ENCODE measurements at places on chromosomes 6 and 20.

- DNase-seq: no peak
Measured at GRCh38 chr6:40966860-40967259, 72.2 kb downstream of the UNC5CL start.

DNA sequence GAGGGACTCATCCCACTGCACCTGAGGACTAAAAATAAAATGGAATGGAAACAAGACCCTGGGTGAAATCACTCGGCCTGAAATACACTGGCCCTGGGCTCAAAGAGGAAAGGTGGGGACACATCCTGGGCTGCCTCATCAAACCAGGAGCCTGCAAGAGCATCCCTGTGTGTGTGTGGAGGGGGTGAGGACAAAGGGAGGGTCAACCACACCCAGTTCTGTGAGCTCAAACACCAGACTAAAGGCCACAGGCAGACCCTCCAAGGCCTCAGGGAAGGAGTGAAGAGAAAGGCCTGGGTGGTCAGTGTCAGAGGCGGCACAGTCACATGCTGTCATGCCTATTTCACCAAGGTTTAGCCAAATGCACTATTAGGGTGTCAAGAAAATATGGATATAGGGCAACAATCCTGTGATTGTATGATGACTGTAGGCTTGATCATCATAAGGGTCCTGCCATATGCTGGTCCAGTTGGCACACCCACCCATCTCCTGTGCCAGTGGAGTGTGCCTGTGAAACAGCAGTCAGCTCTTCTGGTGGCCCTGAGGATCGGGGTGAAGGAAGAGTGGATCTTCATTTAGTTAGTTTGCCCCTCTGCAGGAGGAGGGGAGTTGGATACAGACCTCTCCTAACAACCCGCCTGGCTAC is 28.9 kb downstream of the SRSF3 start:
- no peak for DNase-seq

GRCh38 chr6:28235912-28236452 is 10.9 kb downstream of the ZSCAN9 start:
- no peak for DNase-seq

- DNase-seq: no peak
Measured at GRCh38 chr6:80439721-80440470, 333.4 kb downstream of the BCKDHB start.

DNA sequence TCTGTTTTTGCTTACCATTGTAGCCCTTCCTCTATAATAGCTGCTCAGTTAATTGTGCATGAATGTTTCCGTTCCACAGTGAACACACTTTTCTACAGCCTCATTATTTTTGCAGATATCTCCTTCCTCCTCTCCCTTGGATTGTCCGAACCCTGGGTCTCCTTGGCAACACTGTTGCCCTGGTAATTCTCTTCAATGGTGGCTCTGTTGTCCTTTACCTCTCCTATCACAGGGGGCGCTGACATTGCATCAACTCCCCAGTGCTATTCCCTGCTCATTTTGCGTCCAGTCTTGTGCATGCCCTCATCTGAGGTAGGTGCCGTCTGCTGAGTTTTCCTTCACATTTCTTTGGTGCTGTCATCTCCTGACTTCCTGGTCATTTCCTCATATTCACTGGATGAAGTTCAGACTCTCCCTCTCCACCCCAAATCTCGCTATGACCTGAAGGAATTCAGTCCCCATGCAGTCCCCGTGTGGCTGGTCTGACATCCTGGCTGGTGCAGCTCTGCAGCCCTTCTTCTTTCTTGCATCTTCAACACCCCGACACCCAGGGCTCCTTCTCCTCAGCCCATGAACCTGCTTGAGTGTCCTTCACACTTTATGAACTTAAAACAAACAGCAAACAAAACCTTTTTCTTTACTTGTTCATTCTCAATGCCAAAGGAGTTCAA is 21.1 kb downstream of the PHACTR2 start:
- peak; percentile 16 for DNase-seq

DNA sequence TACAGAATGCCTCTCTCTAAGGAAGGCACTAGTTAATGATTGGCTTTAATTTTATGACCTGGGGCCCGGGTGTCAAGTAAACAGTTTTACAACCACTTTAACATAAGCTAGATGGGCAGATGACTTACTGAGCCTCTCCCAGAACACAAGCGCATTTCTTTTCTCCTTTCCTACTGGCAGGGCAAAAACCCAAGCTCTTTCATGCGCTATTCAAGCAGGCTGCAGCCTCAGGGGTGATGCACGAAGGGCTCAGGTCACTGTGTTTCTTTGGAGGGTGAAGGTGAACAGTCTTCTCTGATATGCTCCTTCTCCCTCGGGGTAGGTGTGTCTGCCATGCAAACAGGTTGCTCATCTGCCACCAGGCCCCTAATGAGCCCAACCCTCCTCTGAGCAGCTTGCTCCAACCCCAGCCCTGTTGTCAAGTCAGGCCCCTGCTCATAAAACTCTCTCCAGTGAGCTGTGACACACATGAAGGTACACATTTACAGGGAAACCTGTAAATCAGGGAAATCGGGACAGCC is 73.5 kb upstream of the CDH4 start:
- DNase-seq: no peak

DNA sequence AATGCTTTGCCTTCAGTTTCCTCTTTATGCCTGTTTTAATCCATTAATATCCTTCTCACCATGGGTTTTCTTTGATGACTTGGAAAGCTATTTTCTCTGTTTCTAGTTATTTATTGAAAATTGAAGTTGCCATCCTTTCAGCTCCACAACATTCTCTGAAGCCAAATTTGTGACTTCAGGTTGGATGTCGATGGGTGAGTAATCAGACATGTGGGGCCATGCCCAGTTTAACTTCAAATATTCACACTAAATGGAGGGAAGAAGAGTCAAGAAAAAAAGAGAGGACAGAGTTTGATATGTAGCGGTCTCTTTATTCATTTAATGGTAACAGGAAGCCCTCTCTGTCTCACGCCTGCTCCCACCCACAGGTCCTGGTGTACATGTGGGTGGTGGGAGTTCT is 89.1 kb upstream of the RIPOR2 start:
- DNase-seq: no peak

- no peak for DNase-seq
Measured at GRCh38 chr6:40931931-40932330, 107.1 kb downstream of the UNC5CL start.

- peak; percentile 94 for DNase-seq
Measured at GRCh38 chr20:47365023-47365764, 8.7 kb upstream of the ZMYND8 start.

GRCh38 chr20:39299783-39300182 is 337.6 kb downstream of the DHX35 start:
- no peak for DNase-seq

- DNase-seq: peak; percentile 63
Measured at GRCh38 chr6:166911248-166911677, 45.1 kb downstream of the RNASET2 start.

- DNase-seq: no peak
Measured at GRCh38 chr20:39248171-39248861, 286.2 kb downstream of the DHX35 start.

- DNase-seq: peak; percentile 92
Measured at GRCh38 chr6:149895833-149896271, 2.1 kb downstream of the RAET1E start.

DNA sequence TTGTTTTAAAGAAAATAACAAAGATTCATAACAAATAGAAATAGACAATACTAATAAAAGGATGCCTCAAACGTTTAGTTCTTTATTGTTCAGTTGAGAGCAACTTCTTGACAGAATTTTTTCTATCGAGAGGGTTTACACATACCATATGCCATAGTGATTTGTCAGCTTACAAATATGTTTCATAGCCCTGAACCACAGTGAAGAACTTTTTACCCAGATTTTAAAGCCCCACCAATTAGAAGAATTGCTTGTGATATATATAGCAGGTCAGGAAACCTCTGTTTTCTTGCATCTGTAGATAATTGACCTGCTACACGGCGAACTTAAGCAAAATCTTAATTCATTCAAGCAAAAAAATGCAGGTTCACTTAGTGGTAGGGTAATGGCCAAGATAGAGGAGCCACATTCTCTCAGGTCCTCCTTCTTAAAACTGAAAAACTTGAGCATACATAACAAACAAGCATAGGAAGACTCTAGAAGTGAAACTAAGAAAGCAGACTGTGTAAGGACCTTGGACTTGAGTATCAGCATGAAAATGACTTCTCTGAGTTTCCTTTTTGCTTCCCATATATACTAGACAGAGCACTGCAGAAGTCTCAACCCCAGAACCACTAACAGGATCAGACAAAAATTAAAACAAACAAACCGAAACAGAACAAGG is 39.5 kb downstream of the CRISP1 start:
- peak; percentile 44 for DNase-seq

- no peak for DNase-seq
Measured at GRCh38 chr20:30487947-30488926, 769.2 kb upstream of the DEFB115 start.

- DNase-seq: no peak
Measured at GRCh38 chr6:108421366-108421765, 126.5 kb downstream of the AFG1L start.

GRCh38 chr20:44296011-44296410 is 15.0 kb downstream of the FITM2 start:
- no peak for DNase-seq

DNA sequence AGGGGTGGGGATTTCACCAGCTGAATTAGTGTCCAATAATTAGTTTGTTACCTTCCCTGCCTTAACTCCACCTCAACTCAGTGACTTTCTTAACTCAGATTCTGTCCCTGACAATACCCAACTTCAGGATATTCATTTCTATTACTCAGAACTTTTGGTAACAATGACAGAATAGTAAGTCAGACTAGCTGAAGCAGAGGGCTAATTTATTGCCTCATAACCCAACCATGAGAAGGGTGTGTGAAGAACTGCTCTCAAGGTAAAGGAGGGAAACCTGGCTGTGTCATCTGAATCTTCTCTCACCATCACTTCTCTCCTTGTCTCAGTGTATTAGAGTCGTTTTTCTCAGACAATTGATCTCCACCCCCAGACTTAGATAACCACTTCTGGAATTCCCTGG is 1.2 kb upstream of the PI3 start:
- no peak for DNase-seq

DNA sequence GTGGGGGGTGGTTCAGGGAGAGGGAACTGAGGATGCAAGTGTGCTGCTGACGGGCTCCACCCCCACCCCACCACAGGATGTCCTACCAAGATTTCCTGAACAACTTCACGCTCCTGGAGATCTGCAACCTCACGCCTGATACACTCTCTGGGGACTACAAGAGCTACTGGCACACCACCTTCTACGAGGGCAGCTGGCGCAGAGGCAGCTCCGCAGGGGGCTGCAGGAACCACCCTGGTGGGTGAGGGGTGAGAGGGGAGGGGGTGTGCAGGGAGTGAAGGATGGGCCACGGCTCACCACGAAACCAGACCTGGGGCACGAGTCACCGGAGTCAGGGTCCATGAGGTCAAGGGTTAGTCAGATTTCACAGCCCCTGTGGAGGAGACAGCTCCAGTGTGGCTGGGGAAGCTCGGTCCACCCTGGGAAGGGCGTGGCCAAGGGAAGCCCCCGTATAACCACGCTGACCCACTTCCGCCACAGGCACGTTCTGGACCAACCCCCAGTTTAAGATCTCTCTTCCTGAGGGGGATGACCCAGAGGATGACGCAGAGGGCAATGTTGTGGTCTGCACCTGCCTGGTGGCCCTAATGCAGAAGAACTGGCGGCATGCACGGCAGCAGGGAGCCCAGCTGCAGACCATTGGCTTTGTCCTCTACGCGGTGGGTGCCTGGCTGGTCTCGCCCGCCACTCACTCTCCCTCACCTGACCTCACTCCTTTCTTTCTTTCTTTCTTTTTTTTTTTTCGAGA is 18.3 kb downstream of the CAPN11 start:
- peak; percentile 72 for DNase-seq

DNA sequence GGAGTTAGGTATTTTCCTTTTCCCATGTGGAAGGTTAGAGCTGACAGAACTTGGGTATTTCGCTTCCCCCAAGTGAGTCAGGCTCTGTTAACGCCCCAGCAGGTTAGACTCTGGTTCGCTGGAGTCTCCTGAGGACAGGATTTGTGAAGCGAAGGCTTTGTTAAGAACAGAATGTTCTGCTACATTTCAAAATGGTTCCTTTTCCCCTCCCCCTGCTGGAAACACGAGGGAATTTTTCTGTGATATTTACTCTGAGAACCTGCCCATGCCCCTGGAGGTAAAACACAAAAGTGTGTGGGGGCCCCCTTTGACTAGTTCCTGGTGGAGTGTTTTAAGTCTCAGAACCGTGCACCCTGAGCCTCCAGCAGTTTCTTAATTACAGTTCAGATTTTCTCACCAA is 731.4 kb upstream of the CITED2 start:
- DNase-seq: peak; percentile 58

GRCh38 chr6:101391772-101392585 is 1.5 kb upstream of the GRIK2 start:
- DNase-seq: no peak

- DNase-seq: no peak
Measured at GRCh38 chr6:7568021-7568420, 22.0 kb upstream of the SNRNP48 start.

GRCh38 chr6:42877695-42878094 is 1.7 kb upstream of the RPL7L1 start:
- no peak for DNase-seq

- DNase-seq: peak; percentile 17
Measured at GRCh38 chr6:73308712-73309534, 45.2 kb downstream of the DPPA5 start.

GRCh38 chr6:16320533-16321340 is 82.3 kb downstream of the GMPR start:
- DNase-seq: no peak

DNA sequence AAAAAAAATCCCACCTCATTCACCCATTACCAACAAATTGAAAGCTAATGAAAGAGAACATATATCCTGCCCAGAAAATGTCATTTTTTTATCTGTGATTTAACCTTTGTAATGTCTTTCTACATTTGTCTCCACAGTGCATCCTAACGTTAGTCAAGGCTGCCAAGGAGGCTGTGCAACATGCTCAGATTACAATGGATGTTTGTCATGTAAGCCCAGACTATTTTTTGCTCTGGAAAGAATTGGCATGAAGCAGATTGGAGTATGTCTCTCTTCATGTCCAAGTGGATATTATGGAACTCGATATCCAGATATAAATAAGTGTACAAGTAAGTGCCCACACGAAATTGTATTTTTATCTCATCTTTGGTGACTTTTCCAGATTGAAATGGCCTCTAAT is 30.0 kb downstream of the RSPO3 start:
- DNase-seq: no peak

GRCh38 chr6:149060300-149060984 is 257.1 kb upstream of the TAB2 start:
- peak; percentile 89 for DNase-seq

Data from hematopoietic multipotent progenitor cell treated with erythropoietin and hydrocortisone succinate and interleukin-3 and kit ligand, for 4 days (in vitro differentiated cells).